ENCODE measurements at places on chromosomes 4 and X.

DNA sequence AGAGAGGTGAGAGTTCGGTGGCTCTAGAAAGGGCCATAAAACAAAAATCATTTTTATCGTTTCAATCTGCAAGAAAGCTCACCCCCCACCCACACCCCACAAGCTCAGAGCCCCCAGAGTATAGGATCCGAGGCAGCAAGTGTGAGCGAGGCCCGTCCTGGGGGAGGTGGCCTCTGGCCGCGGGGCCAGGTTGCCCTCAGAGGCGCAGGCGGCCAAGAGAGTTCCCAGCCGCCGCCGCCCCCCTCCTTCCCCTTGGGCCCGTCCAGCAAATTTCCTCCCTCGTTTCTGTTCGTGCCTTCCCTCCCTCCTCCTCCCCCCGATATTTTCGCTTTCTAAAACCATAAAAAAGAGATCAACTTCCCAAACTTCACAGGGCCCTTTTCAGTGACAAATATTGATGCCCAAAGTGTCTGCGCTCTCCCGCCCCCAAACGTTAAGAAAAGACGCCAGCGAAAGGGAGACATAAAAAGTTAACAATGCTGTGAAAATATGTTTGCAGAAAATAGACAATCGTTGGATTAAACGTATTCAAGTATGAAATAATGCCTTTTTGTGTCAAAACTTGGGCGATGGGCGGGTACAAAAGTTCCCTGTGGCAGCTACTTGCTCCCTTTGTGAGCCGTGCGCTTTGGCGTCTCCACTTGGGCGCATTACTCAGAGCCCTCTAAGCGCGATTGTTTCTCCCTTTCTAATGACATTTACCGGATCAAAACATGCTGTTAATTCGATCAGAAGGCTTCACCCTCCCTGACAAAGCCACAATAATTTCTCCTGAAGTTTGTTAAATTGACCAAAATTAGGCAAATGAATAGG is 1.1 kb upstream of the HELT start:
- no peak for DNase-seq

- DNase-seq, result no peak
Measured at GRCh38 chrX:15165832-15166231, 104.1 kb downstream of the ASB9 start.

GRCh38 chrX:39883666-39884065 is 214.1 kb downstream of the BCOR start:
- DNase-seq, result peak; percentile 89

DNA sequence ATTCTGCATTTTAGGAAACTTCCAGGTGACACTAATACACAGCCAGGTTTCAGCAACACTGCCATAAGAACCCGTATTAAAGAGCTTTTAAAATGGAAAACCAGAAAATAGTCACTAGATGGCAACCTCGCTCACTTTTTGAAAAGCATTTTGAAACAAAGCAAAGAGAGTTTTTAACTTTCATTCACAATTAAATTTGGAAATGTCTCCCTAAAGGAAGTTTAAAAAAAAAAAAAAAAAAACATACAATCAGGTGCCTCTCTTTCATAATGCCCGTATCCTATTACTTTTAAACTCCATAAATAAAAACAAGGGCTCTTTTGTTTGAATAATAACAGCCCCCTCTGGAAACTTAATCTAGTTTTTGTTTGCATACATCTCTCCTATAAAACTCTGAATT is 20.3 kb downstream of the MEPE start:
- DNase-seq, result peak; percentile 24

- DNase-seq, result no peak
Measured at GRCh38 chrX:120318411-120318810, 7.2 kb upstream of the TMEM255A start.

DNA sequence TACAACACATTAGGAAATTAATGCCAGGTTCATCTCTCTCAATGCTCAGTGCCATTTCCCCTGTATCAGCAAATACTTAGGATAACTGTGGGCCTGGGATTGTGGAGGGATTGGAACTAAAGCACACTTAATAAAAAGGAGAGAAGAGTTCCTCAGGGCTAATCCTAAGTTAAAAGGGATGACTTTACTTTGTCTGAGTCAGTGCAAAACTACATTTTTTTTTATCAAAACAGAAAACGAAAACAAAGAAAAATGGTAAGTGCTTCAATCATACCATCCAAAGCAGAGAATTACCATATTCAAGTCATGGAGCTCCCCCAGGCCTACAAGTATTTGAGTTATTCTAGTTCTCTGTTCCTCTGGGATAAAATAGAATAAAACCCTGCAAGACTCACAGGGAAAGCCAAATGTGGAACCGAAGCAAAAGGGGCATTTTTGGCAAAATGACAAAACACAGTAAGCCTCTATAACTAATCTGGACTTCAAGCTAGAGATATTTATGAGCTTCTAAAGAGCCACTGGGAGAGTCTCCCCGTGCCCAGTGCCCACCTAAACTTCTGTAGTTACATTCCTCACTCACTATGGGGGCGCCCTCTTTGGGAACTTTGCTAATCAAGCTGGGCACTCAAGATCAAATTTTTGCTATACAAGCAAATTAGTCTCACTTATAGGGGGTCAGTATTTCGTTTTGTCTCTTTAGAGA is 53.4 kb downstream of the PALLD start:
- DNase-seq, result no peak

DNA sequence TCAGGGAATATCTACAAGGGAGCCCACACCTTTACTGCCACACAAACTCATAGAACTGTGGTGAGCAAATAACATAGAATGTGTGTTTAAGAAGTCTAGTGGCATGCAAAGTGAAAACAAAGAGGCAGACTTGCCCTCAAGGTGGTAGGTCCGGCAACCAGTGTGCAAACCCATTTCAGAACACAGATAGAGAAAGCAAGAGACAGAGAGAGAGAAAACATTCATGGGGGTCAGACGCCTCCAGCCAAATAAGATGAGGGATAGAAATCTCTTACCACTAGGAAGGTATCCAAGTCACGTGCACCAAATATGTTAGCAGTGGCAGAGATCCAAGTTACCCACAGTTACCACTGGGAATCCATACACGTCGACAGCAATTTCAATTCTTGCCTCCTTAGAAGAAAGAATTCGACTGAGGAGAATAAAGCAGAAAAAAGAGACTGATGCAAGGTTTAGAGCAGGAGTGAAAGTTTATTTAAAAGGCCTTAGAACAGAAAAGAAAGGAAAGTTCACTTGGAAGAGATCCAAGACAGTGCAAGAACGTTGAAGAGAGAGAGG is 252.8 kb downstream of the NAP1L3 start:
- no peak for DNase-seq

GRCh38 chrX:18133605-18134004 is 87.1 kb downstream of the BEND2 start:
- no peak for DNase-seq

DNA sequence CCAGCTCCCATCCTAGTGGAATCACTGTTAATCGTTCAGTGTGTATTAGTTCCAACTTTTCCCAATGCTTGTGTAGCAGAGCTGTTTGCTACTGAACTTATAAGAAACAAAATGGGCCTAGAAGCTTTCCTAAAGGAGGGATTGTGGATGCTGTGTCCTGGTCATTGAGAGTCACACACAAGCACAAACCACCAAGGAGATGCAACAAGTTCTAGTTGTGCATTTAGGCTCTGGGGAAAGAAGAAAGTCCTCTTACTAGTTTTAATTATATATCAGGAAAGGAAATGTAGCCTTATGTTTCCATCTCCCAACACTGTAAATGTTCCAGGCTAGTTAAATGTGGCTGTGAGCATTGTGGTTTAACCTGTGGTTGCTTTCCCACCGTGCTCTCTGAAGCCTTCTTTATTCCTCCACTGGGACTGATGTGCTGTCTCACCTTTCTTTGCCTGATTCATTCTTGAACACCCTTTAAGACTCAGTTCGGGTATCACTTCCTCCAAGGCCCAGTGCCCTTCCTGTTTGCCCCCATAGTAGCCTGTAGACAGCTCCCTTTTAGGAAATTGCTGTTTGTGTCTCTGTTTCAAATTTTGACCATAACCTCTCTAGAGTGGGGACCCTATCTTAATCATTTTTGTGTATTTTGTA is 34.3 kb downstream of the ATP10D start:
- DNase-seq, result peak; percentile 15

DNA sequence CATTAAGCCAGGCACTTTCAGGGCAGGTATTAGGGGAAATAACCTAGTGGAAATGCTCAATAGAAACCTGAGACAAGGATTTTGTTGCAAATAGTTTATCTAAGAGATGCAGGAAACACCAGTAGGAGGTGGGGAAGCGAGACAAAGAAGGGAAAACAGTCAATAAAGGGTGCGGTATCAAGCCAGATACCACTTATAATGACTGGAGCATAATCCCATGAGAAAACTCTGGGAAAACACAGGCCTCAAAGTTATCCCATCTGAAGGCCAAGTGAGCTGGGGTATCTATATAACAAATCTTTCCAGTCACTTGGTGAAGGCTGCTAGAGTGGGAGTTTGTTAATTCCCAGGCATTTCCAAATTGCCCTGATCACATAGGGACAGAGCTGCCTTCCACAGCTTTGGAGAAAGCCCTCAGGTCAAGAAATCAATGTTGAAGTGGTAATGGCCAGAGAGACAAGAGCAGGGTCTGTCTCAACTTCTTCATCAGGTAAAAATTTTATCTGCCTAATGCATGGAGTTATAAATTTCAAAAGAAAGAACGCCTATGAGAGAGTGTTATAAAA is 9.8 kb upstream of the HMGB2 start:
- no peak for DNase-seq

- DNase-seq, result no peak
Measured at GRCh38 chr4:177282284-177282835, 27.3 kb upstream of the NEIL3 start.

GRCh38 chrX:38271154-38271716 is 50.6 kb upstream of the SRPX start:
- DNase-seq, result no peak

GRCh38 chr4:124386648-124387047 is 325.9 kb downstream of the ANKRD50 start:
- no peak for DNase-seq

- no peak for DNase-seq
Measured at GRCh38 chr4:80219301-80220025, 22.2 kb downstream of the PRDM8 start.

GRCh38 chr4:33086331-33086925 is 2366.3 kb downstream of the PCDH7 start:
- DNase-seq, result no peak

- DNase-seq, result no peak
Measured at GRCh38 chrX:120999413-120999812, 13.9 kb upstream of the CT47A1 start.

DNA sequence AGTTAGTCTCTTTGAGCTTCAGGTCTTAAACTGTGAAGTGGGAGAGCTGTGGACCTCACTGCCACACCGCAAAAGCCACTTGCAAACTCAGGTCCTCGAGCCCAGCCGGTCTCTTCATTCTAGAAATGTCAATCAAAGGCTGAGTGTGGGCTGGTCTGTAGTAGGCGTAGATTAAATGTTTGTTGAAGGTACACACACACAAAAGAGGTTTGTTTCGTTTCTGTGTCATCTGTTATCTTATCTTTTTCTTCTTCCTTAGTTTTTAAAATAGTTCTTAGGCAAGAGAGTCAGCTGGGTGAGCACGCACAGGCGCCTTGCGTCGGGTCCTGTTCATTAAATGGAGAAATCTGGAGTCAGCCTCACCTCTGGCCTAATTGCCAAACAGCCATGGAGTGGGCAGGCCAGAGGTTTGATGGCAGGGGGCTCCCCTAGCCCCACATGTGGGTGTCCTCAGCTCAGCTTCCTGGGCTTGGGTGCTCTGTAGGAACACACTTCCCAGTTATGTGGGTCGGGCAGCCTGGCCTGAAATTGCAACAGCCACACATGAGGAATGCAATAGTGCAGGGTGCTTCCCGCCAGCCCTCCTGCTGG is 836 bp upstream of the PSAPL1 start:
- DNase-seq, result no peak

GRCh38 chr4:139633661-139634060 is 32.0 kb upstream of the MGST2 start:
- no peak for DNase-seq

DNA sequence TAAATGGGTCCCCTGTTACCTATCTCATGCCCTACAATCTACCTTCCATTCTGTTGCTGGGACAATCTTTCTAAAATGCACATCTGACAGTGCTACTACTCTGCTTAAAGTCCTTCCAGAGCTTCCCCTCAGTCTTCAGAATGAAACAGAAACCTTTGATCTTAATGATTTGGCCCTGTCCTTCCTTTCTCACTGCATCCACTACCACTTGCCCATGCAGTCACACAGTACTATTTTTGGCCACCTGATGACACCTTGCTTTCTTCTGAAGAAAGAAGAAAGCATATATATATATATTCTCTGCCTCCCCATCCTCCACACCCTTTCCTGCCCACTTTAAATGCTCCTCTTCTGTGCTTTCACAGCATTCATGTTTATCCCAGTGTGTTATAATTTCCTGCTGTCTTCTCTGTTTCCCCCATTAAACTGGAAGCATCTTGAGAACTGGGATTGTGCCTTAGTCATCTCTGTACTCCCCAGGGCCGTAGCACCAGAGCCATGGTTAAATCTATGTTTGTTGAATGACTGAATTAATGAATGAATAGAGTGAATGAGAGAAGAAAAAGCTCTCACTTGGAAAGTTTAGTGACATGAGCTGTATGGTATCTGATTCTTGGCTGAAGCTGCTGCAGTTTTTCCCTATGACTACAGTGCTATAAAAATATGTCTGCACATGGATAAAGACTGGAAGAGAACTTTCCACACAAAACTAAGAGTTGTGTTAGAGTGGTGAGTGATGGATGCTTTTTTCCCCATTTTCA is 56.2 kb downstream of the RTL9 start:
- no peak for DNase-seq

DNA sequence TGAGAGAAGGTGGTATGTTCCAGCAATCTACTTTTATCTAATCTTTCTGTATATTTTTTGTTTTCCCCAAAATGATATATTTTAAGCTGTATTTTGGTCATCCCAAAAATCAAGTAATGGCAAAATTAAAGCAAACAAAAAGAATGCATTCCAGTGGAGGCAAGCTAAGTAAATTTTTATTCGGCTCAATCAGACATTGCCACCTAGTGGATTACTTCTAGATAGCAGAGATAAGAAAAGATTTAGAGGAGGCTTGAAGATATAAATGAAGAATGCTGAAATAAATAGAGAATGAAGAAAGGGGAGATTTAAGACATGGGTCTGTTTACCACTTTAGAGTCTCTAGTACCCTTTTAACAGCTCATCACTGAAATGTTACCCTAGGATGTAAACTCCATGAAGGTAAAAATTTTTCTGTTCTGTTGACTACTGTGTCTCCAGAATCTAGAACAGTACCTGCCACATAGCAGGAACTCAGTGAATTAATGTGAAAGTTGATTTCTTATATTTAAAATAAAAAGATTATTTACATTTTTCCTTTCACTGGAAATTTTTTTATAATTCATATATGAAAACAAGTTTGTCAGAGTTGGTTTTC is 110.9 kb upstream of the ANK2 start:
- peak; percentile 21 for DNase-seq

- peak; percentile 27 for DNase-seq
Measured at GRCh38 chrX:136867518-136867917, 13.0 kb downstream of the RBMX start.

DNA sequence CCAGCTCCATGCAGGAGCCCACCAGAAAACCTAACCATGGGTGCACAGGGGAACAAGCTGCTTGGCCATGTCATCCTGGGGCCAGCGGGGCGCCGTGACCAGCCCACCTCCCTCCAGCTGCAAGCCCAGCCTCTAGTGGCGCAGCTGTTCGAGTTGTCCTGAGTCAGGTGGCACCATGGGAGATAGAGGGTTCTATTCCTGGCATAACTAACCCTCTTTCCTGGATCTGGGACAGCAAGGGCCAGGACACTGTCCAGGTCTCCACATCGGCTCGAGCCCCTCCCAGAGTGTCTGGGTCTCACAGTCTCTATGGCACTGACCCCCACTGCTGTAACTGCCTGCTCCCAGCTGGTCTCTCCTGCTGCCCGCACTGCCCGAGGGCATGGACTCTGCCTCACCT is 16.7 kb downstream of the ABLIM2 start:
- DNase-seq, result no peak

GRCh38 chr4:20354120-20354519 is 102.4 kb downstream of the SLIT2 start:
- DNase-seq, result no peak
